NCI-H1436 (cell line): ENCODE measurements at places on chromosomes 5 and 9.
A peak's percentile ranks its signal among the peaks of the same experiment; 100 is the strongest.

GRCh38 chr9:5382479-5382878, 42.8 kb upstream of the RLN1 start:
- DNase-seq = no peak

GRCh38 chr5:143279698-143280097, 123.8 kb downstream of the NR3C1 start:
- no peak for DNase-seq

GRCh38 chr5:35707659-35708058, 90.0 kb downstream of the SPEF2 start:
- no peak for DNase-seq

GRCh38 chr5:39031041-39031440, 43.2 kb downstream of the RICTOR start:
- DNase-seq = no peak

DNA sequence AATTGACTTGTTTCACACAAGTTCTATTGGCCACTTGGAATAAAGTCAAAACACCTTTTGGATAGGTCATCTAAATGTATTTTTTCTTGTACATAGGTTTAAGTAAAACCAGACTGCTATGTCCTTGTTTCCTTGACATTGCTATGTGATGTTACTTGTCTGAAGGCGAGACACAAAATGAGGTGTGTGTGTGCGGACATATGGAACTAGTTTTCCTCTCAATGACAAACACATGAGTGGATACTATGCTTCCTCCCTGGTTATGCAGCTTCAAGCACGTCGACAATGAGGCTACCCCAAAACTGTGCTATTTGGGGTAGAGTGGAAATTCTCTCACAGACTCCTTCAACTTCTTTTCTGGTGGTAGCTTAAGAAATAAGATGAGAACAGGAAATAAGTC, 276.8 kb downstream of the GAS1 start:
- DNase-seq = no peak

DNA sequence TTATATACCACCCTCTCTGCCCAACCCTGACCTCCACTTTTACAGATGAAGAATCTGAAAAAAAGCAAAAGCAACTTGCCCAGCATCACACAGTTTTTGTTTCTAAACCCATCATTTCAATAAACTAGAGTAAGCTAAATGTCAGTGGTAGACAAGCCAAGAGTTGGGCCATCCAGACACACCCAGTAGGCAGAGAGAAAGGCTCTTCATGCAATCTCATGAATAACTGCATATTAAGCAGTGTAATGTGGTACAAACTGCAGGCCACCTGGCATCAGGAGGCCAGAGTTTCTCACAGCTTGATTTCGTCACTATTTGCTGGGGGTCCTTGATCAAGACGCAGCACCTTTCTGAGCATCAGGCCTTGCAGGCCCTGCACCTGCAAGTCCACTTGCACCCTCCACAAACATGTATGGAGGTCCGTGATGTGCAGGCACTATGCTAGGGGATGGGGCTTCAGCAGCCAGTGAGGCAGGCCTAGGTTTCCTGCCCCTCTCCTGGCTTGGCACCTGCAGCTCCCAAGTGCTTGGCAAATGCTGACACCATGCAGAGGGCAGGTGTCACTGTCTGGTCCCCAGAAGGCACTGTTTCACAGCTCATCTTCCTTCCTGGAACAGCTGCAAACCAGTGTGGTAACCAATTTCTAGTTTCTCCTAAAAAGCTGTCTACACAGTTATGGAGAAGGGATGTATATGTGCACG, 29.8 kb downstream of the ADAM19 start:
- DNase-seq = no peak

DNA sequence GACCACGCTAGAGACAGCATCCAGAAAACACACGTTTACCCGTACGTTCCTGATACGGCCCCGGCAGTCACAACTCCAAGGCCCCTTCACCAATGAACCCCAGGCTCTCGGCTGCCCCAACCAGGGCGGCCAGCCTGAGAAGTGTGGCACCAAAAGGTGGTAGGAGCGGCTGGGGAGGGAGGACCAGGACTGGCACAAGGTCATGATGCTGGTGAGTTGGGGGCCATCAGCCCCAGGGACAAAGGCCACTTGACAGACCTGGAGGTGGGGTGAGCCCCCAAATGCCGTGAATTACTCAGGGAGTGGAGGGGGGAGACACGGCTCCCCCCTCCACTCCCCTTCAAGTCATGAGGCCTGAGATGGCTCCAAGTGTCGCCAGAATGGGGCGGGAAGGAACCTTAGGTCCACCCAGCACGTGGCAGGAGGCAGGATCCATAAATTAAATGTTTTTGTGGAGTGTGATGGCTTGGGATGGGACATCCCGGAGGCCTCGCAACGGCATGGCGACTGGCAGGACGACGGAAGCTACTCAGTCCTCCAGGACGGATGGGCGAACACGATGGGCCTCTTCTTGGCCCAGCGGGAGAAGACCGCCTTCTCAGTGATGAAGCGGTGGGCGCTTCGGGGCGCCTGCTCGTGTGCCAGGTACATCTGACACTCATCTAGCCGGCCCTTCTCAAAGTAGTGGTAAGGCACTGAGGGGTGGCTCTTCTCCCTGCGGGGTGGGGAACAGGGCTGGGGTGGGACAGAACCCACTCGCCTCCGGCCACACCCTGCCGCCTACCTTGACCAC, 8.7 kb upstream of the ST6GALNAC6 start:
- no peak for DNase-seq

DNA sequence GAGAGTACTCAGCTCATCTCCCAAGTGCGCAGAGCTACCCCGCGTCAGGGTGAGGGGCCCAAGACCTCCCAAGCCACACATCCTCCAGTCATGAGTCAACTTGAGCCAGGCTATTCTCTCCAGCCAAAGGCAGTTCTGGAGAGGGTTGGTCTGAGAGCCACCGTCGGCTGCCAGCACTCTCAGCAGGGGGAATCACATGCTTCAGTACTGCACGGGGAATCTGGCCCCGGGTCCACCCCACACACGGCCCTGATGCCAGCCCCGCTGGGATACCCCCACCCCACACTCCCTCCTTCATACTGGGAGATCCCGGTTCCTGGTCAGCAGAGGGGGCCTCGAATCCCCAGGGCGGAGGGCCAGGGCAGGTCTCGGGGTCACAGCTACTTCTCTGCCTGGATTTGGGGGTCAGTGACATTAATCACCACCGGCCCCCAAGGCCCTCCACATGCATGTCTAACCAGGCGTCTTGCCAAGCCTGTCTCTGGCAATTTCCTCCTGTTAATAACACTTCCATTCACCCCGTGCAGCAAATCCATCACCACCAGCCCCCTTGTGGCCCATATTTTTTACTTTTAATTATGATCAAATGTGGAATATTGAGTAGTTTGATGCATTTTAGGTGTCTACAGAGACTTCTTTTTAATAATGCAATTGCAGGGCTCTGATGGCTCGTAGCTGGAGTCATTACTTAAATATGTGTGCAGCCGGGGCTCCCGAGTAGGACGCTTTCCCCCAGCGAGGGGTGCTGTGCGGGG, 102.9 kb upstream of the PPP1R26 start:
- DNase-seq = no peak

- DNase-seq = no peak
Measured at GRCh38 chr5:56298336-56299090, 65.4 kb upstream of the ANKRD55 start.

- no peak for DNase-seq
Measured at GRCh38 chr9:34983209-34983608, 6.3 kb upstream of the DNAJB5 start.

DNA sequence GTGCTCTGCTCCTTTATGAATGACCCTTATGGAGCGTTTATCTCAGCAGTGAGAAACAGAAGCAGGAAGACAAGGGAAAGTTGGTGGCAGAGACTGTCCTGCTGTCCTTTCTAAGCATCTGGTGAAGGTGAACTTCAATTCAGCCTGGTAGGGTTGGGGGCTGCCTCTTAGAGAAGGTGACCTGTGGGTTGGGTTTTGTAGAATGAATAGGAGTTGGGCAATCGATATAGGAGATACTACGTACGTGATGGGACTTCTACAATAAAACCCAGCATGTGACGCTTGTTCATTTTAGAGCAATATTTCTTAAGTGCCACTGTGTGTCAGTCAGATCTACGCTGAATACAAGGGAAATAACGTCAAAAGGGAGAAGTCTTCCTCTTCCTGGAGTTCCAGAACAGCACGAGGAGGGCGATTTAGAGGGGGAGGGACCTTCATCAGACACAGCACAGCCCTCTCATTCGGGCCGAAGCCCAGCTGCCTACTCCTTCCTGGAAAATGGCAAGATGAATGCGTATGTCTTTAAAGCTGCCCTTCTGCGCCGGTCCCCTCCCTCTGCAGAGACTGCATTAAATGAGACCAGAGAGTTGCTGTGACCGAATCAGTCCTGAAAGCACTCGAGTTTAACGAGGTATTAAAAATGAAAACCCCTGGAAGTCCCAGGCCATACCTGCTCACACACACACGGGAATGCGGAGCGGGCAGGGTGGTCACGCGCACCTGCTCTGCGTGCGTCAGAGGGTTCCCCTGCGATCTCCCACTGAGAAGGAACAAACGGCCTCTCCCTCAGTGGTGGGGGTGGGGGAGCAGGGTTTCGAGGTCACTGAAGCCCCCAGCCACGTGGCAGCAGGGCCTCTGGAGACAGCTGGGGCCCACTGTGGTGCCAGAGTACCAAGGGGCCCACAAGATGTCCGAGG, 85.3 kb upstream of the SARDH start:
- DNase-seq = no peak

- DNase-seq = no peak
Measured at GRCh38 chr5:171774418-171774817, 11.2 kb upstream of the SMIM23 start.

DNA sequence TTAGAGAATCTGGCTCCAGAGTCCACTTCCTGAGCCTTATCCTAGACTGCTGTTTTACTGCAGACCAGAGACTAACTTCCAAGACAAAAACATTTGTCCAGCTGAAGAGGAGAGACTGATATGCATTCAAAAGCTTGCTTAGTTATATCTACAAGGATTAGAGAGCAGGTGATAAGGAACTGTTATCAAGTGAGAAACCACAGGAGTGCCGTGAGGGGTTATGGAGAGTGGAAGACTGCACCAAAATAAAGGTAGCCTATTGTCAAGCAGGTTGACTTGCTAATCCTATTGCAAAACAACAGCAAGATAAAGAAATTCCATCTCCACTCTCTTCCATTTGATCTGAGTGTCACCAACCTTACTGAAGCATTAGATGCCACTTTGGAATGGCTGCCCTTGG, 139.1 kb downstream of the SCAMP1 start:
- no peak for DNase-seq

GRCh38 chr9:97039514-97039860, 545 bp upstream of the CTSV start:
- no peak for DNase-seq

- DNase-seq = no peak
Measured at GRCh38 chr5:56871777-56872176, 37.6 kb upstream of the SETD9 start.

DNA sequence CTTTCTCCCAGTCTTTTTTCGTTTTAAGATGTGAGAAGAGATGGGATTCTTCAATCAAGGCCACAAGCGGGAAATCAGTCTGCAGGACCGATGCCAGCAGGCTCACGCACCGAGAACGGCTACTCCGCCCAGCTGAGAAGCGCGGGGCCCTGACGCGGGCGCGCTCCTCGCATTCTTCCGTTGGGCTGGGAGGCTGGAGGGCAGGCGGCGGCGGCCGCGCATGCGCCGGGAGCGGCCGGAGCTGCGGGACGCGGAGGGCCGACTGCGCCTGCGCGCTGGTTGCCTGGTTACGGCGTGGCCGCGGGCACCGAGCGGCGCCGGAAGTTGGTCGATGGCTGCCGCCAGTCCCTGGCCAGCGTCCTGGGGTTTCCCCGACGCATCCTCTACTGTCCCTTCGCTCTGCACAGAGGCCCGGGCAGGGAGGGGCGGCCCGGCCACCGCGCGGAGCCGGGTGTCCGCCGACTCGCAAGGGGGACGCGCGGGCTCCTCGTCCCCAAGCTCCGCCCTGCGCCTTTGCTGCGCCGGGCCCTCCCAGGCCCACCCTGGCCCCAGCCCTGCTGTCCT, 831 bp upstream of the SEC16A start:
- peak; percentile 87 for DNase-seq

DNA sequence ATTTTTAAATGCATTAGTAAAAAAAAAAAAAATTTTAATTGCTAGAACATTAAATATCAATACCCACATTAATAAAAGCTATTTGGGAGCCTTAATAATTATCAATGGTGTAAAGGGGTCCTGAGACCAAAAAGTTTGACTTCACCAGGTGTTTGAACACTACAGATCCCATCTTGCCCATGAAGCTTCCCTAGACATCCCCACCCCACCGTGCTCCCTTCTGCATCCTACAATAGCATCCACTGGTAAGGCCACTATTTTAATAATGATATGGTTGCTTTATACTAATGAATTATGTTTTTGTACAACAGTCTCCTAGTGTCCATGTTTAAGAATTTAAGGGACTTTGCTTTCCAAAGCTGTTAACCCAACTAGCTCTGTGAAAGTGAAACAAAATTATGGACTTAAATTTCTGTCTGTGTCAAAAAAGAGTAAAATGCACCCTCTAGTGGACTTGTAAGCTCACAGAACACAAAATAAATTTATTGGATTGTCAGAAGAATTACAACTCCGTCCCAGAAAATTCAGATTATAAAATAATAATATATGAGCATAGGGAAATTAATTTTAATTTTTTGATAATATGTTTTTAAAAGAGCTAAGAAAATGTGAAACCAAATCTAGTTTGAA, 76.0 kb downstream of the ARL15 start:
- DNase-seq = no peak

DNA sequence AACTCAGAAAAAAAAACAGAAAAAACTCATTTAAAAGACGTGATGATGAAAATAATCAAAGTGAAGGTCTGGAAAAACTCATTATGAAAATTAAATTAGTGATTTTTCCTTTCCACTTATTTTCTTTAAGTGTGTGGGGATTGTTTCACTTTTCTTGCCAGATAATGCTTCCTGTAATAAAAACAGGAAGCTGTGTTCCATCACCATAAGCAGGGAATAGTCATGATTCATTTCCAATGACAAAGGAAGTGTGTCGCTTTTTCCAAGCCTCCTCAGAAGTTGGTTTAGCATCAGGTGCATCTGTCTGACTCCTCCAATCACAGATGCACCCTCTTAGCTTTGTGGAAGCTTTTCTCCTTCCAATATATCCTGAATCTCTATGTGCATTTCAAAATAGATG, 2068.7 kb downstream of the MAT2B start:
- DNase-seq = no peak
